ENCODE measurements at places on chromosomes 13 and 19. TPM values are rescaled to one million over a fixed set of nuclear protein-coding genes. Genes with fewer than 3 reads are reported as not detected.

CYP4F12 gene
- total RNA-seq, result 19.0 TPM

IRGC gene
- not detected for total RNA-seq

SEMA6B gene
- total RNA-seq, result 3.1 TPM

ZNF439 gene
- total RNA-seq, result 2.4 TPM

C19orf33 gene
- total RNA-seq, result not detected

ZNF723 gene
- total RNA-seq, result 0.08 TPM

CYP4F8 gene
- not detected for total RNA-seq

BCAM gene
- 15.1 TPM for total RNA-seq

SERPINE3 gene
- not detected for total RNA-seq

DNA sequence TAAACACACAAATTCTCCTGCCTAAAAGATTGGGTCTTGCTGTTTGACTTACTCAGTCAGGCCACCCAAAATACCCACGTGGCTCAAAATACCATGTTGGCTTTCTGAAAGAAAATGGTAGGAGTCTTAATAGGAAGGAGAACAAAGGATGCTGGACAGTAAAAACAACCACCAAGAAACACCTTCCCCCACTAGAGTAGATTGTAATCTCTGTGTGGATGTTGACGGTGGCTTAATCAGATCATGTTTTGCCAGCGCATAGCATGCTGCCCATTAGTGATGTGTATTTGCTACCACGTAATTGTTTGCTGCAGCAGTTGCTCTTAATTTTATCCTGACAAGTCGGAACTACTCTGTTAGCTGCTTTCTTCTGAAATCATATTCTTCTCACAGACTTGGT lies 1229.3 kb upstream of the SLC10A2 start:
- no peak for DNase-seq
- H3K27ac ChIP-seq, result no peak overlapping the region
- H3K4me3 ChIP-seq, result no peak overlapping the region
- no peaks in the 10 kb centered on the region for H3K4me1 ChIP-seq

- peaks cover 4% of the 10 kb centered on the region for H3K4me1 ChIP-seq
- H3K36me3 ChIP-seq, result no peaks in the 10 kb centered on the region
- no peak overlapping the region for H3K27ac ChIP-seq
- no peak overlapping the region for H3K4me3 ChIP-seq
Observed at GRCh38 chr19:34288381-34288780, 34.0 kb downstream of the GARRE1 start.

GRCh38 chr13:27472941-27473340 lies 22.6 kb upstream of the MTIF3 start:
- no peak overlapping the region for H3K4me3 ChIP-seq
- H3K36me3 ChIP-seq, result no peaks in the 10 kb centered on the region
- no peak overlapping the region for H3K27ac ChIP-seq
- H3K27me3 ChIP-seq, result no peaks in the 10 kb centered on the region
- DNase-seq, result no peak
- H3K4me1 ChIP-seq, result no peaks in the 10 kb centered on the region

- H3K27me3 ChIP-seq, result no peaks in the 10 kb centered on the region
- DNase-seq, result peak; percentile 35
- peaks cover 1% of the 10 kb centered on the region for H3K36me3 ChIP-seq
Observed at GRCh38 chr19:19866611-19867248, 1.0 kb downstream of the ZNF253 start.

- peaks cover 9% of the 10 kb centered on the region for H3K27me3 ChIP-seq
- no peak overlapping the region for H3K4me3 ChIP-seq
Observed at GRCh38 chr19:50820549-50821247, 2.9 kb downstream of the KLK1 start.

- no peaks in the 10 kb centered on the region for H3K36me3 ChIP-seq
- no peak within 1 kb of the TSS for H3K4me3 ChIP-seq
- H3K4me1 ChIP-seq, result peaks cover 2% of the 10 kb centered on the region
- no peak for DNase-seq
- no peaks in the 10 kb centered on the region for H3K27me3 ChIP-seq
Observed at GRCh38 chr19:19528721-19529490, at the start of gene YJEFN3. Gene YJEFN3, plus strand, starts transcription at chr19:19528911. Its CDS starts 22 bp downstream, at chr19:19528933.

GRCh38 chr13:73715911-73716510 lies 418.2 kb downstream of the KLF12 start:
- H3K4me3 ChIP-seq, result no peak overlapping the region
- H3K36me3 ChIP-seq, result peaks cover 2% of the 10 kb centered on the region
- H3K27ac ChIP-seq, result no peak overlapping the region
- peaks cover 2% of the 10 kb centered on the region for H3K4me1 ChIP-seq
- H3K27me3 ChIP-seq, result no peaks in the 10 kb centered on the region

DNA sequence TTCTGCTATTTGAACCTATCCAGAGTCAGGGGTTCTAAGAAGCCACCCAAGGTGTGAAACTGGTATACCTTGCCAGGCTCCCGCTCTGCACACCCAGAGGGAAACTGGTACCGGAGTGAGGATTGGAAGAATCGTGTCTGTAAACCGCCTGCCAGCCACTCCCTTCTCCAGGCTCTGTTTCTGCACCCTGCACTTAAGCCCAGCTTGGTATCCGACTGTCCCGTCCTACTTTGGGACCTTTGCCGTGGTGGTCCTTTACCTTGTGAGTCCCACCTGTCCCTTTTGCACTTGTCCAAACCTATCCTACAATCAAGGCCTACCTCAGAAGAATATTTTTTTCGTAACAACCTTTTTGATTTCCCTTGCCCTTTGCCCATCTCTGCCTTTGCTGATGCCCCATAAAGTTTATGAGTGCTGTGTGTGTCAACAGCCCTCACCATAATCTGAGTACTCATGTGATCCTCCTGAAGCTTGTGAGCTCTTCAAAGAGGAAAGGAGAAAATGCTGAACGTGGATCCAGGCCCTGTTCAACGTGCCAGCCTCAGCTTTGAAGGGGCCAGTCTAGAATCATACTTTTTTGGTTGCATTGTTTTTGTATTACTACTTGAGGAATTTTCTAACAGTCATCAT lies 44.7 kb downstream of the GARRE1 start:
- DNase-seq, result no peak
- H3K27ac ChIP-seq, result no peak overlapping the region
- H3K36me3 ChIP-seq, result peaks cover 6% of the 10 kb centered on the region
- no peak overlapping the region for H3K4me3 ChIP-seq
- H3K4me1 ChIP-seq, result peaks cover 7% of the 10 kb centered on the region

DNA sequence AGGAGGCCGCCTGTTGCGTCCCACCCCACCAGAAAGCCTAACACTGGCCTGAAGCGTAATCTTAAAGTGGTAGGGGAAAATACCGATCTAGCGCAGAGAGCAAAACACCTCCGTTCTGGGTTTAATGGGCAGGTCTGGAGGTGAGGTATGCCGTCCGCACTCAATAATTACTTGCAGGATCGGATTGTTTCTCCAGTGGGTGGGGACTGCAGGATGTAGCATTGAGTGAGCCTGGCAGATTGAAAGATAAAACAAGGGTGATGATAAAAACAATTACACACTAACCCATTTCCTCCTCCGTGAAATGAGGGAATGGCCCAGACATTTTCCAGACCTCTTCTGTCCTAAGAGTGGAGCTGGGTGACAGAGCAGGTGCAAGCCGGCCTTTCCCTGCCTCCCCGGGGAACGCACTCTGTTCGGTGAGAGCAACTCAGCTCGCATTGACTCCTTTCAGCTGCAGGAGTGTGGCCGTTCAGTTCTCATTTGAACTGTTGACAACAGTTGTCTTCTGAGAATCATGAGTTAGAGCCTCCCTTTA lies 110.2 kb upstream of the DOCK9 start:
- H3K4me3 ChIP-seq, result peak overlapping the region; percentile 97
- H3K27me3 ChIP-seq, result no peaks in the 10 kb centered on the region
- peak overlapping the region; percentile 84 for H3K27ac ChIP-seq
- H3K36me3 ChIP-seq, result no peaks in the 10 kb centered on the region
- no peak for DNase-seq

- H3K27ac ChIP-seq, result no peak overlapping the region
- H3K4me1 ChIP-seq, result peaks cover 14% of the 10 kb centered on the region
- no peaks in the 10 kb centered on the region for H3K36me3 ChIP-seq
- no peaks in the 10 kb centered on the region for H3K27me3 ChIP-seq
- H3K4me3 ChIP-seq, result no peak overlapping the region
Observed at GRCh38 chr13:100536643-100537180, 51.9 kb downstream of the GGACT start.

- DNase-seq, result no peak
- H3K4me1 ChIP-seq, result no peaks in the 10 kb centered on the region
- no peaks in the 10 kb centered on the region for H3K27me3 ChIP-seq
- no peak overlapping the region for H3K27ac ChIP-seq
- no peaks in the 10 kb centered on the region for H3K36me3 ChIP-seq
- H3K4me3 ChIP-seq, result no peak overlapping the region
Observed at GRCh38 chr13:66655847-66656454, 574.2 kb downstream of the PCDH9 start.

GRCh38 chr19:5341448-5341820 lies 822 bp upstream of the PTPRS start:
- no peak for DNase-seq
- H3K4me3 ChIP-seq, result no peak overlapping the region

- H3K4me1 ChIP-seq, result peaks cover 3% of the 10 kb centered on the region
- no peaks in the 10 kb centered on the region for H3K27me3 ChIP-seq
- H3K36me3 ChIP-seq, result no peaks in the 10 kb centered on the region
- no peak for DNase-seq
Observed at GRCh38 chr13:30378191-30378590, 44.1 kb upstream of the UBE2L5 start.

DNA sequence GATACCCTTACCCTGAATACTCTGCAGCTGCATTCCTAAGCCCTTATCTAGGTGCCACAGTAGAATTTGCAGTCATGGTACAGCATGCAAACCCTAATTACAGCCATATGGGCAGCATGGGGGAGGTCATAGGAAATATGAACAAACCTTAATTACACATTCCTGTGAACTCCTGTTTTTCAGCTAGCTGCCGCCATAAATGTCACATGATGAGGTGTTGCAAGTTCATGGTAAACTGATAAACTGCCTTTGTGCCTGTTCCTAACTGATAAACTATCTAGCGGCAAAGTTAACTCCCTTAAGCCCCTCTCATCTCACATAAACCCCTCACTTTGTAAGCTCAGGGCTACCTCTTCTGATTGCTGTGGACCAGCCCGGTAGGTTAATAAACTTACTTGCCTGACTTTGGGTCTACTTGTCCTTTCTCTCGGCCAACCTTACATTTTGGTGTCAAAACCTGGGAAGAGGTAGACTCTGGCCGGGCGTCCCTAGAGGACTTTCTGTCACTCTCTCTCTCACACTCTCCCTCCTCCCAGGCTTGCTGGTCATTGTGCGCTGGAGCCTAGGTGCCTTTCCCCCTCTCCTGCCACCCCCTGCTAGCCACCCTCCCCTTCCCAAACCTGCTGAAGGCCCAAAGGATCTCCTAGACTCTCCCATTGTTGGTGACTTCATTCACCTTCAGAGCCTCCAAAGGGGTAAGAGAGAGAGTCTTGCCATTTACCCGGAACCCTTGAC lies 43.3 kb downstream of the ZNF93 start:
- no peaks in the 10 kb centered on the region for H3K4me1 ChIP-seq
- H3K27ac ChIP-seq, result no peak overlapping the region
- H3K27me3 ChIP-seq, result no peaks in the 10 kb centered on the region

- no peaks in the 10 kb centered on the region for H3K27me3 ChIP-seq
- H3K4me1 ChIP-seq, result no peaks in the 10 kb centered on the region
- H3K36me3 ChIP-seq, result peaks cover 31% of the 10 kb centered on the region
- no peak for DNase-seq
Observed at GRCh38 chr19:49790866-49791265, 22.2 kb downstream of the FUZ start.

GRCh38 chr13:99339736-99340397 lies 32.7 kb upstream of the GPR183 start:
- no peaks in the 10 kb centered on the region for H3K4me1 ChIP-seq
- no peak overlapping the region for H3K27ac ChIP-seq
- H3K36me3 ChIP-seq, result peaks cover 7% of the 10 kb centered on the region
- H3K27me3 ChIP-seq, result no peaks in the 10 kb centered on the region
- no peak overlapping the region for H3K4me3 ChIP-seq
- DNase-seq, result no peak

- H3K36me3 ChIP-seq, result no peaks in the 10 kb centered on the region
- no peak for DNase-seq
- H3K4me3 ChIP-seq, result no peak overlapping the region
- no peaks in the 10 kb centered on the region for H3K4me1 ChIP-seq
- H3K27me3 ChIP-seq, result no peaks in the 10 kb centered on the region
Observed at GRCh38 chr13:64446372-64446771, 2783.8 kb downstream of the PCDH9 start.

DNA sequence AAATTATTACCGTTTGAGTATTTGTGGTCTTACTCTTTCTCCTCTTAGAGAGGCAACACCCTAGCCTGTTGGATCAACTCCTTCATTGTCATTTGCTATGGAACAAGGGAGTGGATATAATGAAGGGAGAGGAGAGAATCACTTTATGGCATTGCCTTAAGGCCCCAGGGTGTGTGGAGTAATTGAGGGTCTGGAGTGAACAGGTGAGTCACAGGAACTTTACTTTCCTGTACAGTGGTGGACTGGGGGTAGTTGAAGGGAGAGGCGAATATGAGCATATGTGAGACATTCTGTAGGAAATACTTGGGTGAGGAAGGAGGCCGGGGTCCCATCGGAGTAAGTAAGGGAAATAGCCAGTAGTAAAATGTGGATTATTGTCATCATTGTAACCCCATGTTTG lies 17.0 kb downstream of the DGKH start:
- no peaks in the 10 kb centered on the region for H3K36me3 ChIP-seq
- H3K27ac ChIP-seq, result no peak overlapping the region
- DNase-seq, result no peak
- H3K27me3 ChIP-seq, result no peaks in the 10 kb centered on the region
- no peak overlapping the region for H3K4me3 ChIP-seq

GRCh38 chr19:19074196-19074882 lies 10.5 kb downstream of the SLC25A42 start:
- no peaks in the 10 kb centered on the region for H3K36me3 ChIP-seq
- no peak for DNase-seq
- peaks cover 33% of the 10 kb centered on the region for H3K4me1 ChIP-seq
- peak overlapping the region; percentile 56 for H3K27ac ChIP-seq
- H3K4me3 ChIP-seq, result no peak overlapping the region

GRCh38 chr13:20128459-20128931 lies 32.4 kb downstream of the GJA3 start:
- H3K4me3 ChIP-seq, result peak overlapping the region; percentile 72
- no peaks in the 10 kb centered on the region for H3K36me3 ChIP-seq
- H3K27ac ChIP-seq, result peak overlapping the region; percentile 88

GRCh38 chr19:55593096-55593772 lies 6.1 kb downstream of the FIZ1 start:
- H3K27ac ChIP-seq, result no peak overlapping the region
- H3K36me3 ChIP-seq, result peaks cover 17% of the 10 kb centered on the region

DNA sequence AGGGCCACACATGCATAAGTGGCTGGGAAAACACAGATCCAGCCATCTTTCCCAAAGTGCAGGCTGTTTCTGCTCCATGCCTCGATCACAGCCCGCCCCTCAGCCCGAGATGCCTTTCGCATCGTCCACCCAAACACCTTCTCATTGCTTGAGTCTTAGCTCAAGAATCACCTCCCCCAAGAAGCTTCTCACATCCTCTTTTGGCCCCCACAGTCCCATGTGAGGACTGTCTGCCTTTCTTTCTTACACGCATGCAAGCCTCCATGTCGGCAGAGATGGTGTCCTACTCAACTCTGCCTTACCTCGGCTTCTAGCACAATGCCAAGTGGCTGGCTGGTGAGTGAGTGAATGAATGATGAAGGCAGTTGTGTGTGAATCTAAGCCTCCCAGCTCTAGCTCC lies 18.1 kb upstream of the GSX1 start:
- H3K4me3 ChIP-seq, result no peak overlapping the region
- no peak overlapping the region for H3K27ac ChIP-seq
- H3K27me3 ChIP-seq, result no peaks in the 10 kb centered on the region
- no peak for DNase-seq
- no peaks in the 10 kb centered on the region for H3K4me1 ChIP-seq

- H3K27ac ChIP-seq, result no peak overlapping the region
- DNase-seq, result no peak
- H3K36me3 ChIP-seq, result no peaks in the 10 kb centered on the region
Observed at GRCh38 chr19:38538386-38538785, 79.4 kb downstream of the MAP4K1 start.
